Neural crest cell (in vitro differentiated cells): ENCODE measurements at places on chromosomes 7 and 10. TPM values are rescaled to one million over a fixed set of nuclear protein-coding genes. Genes with fewer than 3 reads are reported as not detected.

DNA sequence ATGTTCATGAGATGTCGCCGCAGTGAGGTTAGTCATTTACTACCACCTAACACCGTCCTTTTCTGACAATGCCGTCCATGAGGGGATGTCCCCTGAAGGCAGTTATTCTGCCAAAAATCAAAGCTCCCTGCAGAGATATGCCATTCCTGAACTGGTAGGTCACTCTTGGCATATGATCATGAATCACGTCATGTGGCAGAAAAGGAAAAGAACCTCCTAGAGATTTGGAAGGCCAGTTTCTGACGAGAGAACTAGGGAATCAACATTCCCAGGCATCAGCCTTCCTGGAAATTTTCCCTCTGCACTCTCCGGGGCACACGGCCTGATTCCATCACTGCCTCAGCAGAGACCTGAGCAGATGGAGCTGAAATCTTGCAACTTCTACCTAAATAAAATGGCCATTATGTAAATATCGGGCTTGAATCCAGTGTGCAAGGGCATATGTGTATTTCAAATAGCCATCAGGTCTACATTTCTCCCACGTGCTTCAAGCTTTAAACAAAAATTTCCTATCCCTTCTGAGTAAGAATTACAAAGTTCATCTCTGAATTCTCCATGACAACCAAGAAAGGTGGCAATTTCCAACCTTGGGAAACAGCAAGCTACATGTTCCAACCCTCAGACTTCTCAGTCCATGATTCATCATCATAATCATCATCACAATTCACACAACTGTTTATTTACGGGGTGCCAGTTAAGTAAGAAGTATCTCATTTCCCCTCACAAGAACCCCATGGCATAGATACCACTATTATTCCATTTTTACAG is 46.5 kb downstream of the AMPH start:
- no peak for DNase-seq

DNA sequence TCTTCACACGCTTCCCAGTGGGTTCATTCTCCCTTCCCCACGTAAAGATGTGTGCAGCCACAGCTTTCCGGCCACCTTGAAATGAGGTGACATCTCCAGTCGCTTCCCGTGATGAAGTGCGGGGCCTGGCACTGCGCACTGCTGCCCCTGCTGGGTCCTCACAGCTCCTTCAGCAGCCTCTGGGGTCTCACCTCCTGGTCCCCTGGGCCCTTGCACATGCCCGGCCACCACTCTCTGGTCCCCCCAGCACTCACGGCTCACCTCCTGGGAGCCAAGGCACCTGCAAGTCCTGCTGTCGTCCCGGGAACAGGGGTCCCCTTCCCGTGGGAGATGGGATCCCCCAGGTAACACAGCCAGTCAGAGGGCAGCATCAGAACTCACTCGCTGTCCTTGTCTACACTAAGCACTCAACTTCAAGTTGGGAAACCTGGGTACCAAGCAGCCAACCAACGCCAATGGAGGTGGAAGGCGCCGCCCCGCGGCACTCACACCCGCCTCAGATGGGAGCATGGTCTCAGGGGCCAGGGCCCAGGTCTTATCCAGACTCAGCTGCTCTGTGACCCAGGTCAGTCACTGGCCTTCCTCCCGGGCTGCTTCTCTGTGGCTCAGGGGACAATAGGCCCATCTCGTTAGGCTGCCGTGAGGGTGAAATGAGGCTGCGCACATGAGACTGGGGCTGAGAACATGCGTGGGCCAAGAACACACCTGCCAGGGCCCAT is 176.2 kb downstream of the PTPRN2 start:
- no peak for DNase-seq

DNA sequence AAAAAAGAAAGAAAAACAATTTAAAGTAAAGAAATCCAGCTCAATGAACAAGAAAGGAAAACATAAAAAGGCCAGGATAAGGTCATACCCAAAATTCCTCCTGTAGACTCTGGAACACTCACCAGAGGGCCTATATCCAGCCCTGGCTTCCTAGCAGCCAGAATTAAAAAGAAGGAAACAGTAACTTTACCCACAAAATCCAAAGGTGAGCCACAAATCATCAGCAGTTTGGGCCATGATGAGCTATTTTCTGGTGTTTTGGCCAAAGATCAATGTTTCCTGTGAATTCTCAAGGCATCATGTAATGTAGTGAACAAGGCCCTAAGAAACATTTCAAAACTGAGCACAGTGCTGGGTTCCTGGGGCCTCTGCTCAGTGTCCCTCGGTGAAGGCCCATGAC is 87.8 kb downstream of the LARP4B start:
- DNase-seq: no peak

- DNase-seq: no peak
These were observed 213.3 kb upstream of the PHYHIPL start for GRCh38 chr10:58963101-58963534.

DNA sequence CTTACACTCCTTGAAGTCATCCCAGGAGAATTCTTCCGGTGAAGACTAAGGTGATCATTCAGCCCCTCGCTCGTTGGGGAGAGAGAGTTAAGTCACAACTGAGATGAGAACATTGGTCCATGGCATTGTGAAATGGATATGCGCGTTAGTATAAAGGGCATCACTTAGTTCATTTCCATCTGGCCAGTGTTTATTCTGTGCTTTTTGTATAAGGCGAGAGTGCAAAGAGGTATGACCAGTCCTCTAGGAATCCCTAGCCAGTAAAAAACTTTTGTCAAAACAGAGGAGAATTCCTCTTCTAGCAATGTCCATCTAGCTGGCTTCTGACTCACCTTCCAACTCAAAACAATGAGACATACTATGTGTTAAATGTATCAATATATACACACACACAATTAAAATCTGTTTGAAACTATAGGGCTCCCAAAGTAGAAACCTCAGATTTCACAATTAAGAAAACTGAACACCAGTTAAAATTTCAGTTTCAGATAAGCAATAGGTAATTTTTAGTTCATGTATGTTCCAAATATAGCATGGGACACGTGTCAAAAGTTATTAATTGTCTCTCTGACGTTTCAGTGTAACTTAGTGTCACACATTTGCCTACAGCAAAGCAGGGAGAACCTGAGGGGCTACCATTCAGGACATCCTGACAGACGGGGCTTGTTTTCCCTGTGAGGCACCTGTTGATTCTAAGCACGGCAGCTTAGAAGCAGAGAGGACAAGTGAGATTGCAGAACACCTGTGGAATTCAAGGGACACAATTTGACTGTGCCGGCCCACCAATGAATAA is 158.9 kb downstream of the KLF6 start:
- no peak for DNase-seq

DNA sequence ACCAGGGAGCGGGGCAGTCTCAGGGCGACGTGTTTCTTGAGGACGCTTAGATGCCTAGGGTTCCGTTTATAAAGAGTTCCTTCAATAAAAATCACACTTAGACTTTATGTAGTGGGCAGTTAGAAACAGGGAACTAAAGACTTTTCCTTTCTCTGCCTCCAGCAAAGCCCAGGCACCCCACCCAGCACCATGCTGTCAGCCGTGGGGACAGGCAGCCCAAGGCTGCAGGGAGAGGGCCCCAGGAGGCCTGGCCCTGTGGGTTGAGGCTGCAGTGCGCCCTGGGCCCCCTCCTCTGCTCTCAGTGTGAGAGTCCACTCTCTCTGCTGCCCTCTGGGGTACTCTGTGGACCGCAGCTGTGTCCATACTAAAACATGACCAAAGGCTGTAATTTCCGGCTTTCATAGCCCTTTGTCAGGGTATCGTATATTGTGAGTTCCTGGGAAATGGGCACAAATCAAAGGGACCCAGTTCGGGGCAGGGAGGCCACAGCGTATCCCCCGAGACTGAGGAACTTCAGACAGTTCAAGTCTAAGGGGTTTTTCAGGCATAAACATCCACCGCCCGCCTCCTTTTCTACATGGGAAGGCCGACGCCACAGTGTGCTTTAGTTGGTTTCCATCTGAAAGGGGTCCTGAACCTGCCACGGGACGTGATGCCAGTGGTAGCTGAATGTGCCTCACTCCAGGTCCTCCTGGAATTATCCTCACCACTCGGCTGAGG is 59.7 kb downstream of the DNAJB6 start:
- no peak for DNase-seq

- no peak for DNase-seq
These were observed 3.2 kb upstream of the ZNF775 start for GRCh38 chr7:150375662-150376521.

DNA sequence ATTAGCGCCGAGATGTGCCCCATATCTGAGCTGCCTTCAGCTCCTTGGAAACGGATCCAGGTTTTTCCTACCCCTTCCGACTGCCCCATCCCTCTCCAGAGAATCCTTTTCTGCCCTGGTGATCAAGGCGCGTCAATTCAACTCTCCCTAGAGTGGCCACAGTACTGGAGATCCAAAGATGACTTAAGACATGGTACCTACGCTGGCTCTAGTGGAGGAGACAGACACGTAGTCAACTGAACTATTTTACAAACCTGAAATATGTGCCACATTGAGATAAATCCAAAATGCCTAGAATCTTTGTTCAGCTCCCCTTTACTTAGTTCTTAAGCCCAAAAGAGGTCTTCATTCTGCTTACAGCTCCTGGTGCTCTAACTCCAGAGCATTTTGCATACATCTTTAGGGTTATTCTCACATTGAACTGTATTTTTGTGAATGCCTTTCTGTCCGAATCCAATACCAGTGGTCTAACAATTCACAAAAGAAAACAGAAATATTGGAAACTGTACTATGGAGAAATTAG is 444 bp upstream of the TNPO3 start:
- no peak for DNase-seq

GRCh38 chr7:76009672-76010600 is 15.5 kb upstream of the TMEM120A start:
- no peak for DNase-seq

DNA sequence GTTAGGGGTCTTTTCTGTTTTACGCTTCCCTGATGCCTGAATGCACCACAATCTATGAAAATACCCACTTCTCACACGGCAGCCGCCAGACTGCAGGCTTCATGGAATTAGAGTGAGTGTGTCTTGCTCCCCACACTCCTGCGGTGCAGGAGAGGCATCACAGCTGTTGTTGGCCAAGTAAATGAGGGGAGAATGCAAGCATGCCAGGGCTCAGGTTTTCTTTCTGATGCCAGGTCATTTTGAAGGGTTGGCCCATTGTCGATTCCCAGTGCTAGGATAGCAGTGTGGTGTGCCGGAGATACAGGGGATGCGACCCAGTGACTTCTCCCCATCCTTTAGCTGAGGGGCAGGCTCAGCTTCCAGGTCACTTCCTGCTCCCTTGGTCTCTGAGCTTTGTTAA is 16.3 kb downstream of the CXCL12 start:
- DNase-seq: no peak

GRCh38 chr10:52437205-52437646 is 123.1 kb downstream of the DKK1 start:
- DNase-seq: no peak

GRCh38 chr10:131199646-131200045 is 111.9 kb downstream of the TCERG1L start:
- no peak for DNase-seq

DNA sequence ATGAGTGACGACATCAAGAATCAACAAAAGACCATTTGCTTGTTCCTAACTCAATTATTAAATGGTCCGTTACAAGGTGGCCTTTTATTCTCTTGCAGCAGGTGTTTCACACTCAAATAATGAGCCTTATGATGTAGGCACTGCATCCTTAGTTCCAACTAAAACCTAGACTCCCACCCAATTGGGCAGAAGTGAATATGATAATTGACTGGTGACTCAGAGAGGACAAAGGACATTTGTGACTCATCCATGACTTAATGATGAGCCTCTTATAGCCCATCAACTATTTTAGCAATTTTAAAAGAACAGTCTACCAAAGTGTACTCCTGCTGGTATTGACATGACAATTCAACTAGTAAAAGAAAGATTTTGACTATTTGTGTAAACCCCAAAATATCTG is 1027.8 kb upstream of the PHF14 start:
- DNase-seq: no peak

DNA sequence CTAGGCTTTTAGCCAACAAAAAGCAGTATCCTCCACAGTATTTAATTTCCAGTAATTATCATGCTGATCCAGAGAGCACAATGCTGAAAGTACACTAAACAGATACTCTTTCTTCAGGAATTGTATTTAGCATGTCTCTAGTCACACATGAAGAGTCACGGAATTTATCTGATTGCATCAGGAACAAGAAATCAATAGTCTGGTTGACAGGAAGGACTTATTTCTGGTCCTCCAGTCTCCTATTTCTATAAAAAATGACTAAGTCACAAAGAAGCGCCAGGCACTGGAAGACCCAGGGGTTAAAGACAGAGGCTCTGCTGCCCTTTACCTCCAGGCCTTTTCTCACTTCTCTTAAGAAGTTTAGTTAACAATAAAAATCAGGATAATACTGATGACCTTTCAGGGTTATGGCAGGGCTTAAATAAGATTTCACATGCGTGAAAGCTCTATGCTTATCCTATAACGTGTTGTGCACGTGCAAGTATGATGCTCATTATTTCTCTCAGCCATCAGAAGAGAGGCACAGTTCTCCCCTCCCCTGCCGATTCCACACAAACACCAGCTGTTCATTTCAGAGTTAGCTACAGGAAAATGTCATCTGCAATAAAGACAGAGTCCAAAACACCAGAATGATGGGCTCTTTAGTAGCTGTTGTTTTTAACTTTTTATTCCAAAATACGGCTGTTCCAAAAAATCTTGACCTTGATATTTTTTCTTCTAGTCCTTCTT is 36.9 kb downstream of the SLC26A4 start:
- DNase-seq: no peak

DNA sequence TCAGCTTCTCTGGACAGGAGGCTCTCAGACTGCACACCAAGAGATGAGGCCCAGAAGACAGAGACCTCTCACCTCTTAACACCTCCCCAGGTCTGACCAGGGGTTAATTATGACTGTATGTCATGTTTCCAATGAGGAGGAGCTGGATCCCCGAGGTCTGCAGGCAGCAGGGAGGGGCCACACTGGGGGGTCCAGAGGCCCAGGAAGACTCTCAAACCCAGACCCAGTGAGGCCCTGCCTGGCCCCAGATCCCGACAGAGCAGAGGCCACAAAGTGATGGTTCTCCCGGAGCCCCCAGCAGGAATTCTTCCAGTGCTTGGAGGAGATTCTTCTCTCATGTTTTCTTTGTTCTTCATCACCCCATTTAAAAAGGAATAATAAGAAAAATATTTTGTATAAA is 28.8 kb downstream of the PTPRN2 start:
- DNase-seq: no peak

- DNase-seq: no peak
These were observed 6.8 kb downstream of the ARL5B start for GRCh38 chr10:18665815-18666558.

Gene FBXL13
- 2.1 TPM in 2 replicates for total RNA-seq

Gene ASB15
- not detected in 2 replicates for total RNA-seq

Gene TMEM120A
- 33.4 and 41.8 TPM in 2 replicates for total RNA-seq

Gene ATAD1
- total RNA-seq: 43.6 and 47.5 TPM in 2 replicates

Gene TMEM130
- total RNA-seq: 0.61 and 0.82 TPM in 2 replicates
